CD4-positive, alpha-beta memory T cell (primary cell): ENCODE measurements at places on chromosomes 2 and 18.

DNA sequence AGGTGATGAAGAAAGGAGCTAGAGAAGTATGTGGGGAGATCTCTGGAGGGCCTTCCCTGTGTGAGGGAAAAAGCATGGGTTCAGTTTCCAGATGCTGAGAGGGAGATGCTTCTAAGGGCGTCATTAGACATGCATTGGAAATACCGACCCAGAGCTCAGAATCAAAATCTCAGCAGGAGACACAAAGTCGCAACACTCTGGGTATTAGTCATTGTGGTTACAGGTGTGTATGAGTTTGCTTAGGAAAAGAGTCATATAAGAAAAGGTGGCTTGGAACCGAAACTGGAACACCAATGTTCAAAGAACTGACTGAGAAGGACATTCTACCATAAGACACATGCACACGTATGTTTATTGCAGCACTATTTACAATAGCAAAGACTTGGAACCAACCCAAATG lies 477.1 kb downstream of the FBXO15 start:
- no peak for DNase-seq

DNA sequence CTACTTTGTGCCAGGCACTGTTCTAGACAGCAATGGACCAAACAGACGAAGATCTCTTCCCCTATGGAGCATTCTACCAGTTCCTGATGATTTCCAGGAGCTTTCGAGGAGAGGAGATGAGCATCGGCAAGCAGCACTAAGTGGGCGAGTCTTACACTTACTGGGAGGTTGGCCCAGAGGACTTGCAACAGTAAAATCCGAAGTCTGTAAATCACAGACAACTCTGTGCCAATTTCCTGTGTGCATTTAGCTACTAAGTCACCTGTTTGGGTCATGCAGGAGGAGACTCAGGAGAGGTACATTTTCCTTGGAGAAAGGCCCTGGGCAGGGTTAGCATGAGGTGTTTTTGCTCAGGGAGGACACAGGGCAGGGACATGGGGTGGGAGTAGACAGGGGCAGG lies 58.9 kb downstream of the TRPM8 start:
- DNase-seq, result no peak

DNA sequence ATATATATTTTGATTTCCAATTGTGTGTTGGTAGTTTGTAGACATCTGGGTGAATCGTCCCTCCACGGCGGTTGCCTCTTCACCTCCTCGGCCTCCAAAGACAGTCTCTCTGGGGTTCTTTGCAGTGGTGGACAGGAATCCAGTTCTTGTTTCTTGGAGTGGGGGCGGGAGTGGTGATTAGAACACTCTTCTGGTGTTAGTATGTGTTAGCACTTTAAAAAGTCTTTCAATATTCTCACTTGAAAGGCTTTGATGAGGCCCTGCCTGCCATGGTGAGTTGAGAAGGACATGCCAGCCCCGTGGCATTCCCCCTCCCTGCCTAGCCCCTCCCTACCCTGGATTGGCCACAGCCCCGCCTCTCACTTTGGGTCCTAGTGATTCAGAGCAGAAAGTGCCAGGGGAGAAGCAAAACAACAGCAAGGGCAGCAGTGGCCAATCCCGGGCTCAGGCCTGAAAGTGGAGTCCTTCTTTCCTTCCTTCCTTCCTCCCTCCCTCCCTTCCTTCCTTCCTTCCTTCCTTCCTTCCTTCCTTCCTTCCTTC lies 316.8 kb upstream of the HS6ST1 start:
- no peak for DNase-seq

GRCh38 chr18:21855432-21855831 lies 114.8 kb downstream of the MIB1 start:
- no peak for DNase-seq

GRCh38 chr2:21142149-21142548 lies 18.4 kb downstream of the TDRD15 start:
- DNase-seq, result no peak

DNA sequence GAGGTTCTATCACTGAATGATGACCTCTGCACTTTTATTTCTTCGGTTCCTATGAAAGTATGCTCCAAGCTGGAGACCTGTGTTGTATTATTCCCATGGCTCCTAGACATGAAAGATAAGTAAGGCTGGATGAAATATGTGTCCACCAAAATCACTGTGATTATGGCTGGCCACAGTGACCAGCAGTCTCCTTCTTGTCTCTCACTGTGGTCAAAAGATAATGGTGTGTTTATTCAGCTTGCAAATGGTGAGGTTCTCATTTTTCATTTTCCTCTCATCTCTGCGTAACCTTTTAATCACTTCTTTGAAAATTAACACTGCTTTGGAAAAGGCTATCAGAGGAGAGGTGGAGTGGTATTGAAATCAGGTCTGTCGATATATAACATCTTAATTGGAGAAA lies 107.8 kb upstream of the DAPL1 start:
- DNase-seq, result no peak

- DNase-seq, result no peak
Observed at GRCh38 chr18:45954070-45954934, 12.8 kb downstream of the EPG5 start.

GRCh38 chr18:27728659-27729058 lies 448.3 kb downstream of the CDH2 start:
- no peak for DNase-seq

DNA sequence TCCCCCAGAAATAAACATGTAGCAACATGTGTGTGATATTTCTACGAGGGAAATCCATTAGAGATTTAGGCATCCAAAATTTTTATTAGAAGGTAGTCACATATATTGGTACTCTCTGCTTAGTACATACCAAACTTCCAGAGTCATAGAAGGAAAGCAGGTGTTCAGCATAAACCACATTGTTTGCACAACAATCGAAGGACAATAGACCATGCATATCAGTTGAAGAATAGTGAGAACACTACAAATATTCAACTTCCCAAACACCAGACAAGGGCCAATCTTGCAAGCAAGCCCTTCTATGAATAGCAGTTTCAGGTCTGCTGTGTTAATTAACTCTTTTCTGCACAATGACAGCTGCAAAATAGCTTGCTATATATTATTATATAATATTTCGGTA lies 702.2 kb downstream of the ERBB4 start:
- no peak for DNase-seq

DNA sequence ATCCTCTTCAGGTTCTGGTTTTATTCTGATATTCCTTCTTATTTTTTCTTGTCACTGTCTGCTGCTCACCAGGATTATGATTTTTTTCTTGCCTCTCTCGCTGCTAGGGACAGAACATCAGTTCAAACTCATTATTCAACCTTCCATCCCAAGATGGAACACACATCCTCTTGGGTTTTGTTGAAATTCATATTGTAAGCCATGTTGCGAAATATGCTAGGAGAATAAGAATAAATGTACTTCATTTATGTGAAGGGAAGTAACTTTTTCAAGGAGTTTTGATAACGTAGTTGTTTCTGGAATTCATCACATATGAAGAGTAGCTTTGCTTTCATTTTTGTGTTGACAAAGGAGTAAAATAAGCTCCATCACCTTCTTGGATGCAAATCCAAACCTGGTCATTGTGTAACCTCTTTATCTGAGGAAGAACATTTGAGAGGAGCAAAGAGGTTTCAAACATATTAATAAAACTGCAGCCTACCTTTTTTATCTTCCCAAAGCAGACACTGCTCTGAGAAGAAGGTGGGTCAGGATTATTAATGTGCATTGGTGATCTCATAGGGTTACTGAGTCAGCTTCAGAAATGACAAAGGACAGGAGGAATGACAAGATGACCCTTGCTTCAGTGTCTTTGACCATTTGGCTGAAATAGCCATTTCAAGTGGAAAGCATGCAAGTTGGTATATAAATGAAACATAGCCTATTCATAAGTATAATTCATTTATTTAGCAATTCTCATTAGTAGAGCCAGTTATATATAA lies 280.0 kb downstream of the GULP1 start:
- DNase-seq, result no peak

DNA sequence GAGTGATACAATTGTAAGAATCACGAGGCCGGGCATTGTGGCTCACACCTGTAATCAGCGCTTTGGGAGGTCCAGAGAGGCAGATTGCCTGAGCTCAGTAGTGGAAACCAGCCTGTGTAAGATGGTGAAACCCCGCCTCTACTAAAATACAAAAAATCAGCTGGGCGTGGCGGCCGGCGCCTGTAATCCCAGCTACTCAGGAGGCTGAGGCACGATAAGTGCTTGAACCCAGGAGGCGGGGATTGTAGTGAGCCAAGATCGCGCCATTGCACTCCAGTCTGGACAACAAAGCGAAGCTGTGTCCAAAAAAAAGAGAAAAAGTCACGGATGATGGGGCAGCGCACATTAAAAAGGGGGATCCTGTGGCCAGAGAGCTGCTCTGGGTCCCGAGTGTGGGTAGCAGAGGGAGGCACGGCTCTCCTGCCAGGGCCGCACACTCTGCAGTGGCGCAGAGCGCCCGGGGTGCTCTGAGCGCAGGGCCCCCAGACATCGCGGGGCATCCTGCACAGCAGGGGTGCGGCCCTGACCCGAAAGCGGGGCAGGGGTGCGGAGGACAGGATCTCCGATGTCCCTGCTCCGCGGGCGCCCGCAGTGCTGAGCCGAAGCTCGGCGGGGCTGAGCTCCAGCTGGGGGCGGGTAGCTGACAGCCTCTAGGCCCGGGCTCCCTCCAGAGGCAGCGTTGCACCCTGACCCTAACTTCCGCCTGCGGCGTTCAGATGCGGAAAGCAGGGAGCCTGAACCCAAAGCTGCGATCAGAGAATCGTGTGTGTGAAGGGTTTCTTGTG lies 30.4 kb upstream of the RAB6D start:
- DNase-seq, result no peak

GRCh38 chr2:232884001-232884421 lies 13.9 kb downstream of the SNORC start:
- DNase-seq, result no peak

DNA sequence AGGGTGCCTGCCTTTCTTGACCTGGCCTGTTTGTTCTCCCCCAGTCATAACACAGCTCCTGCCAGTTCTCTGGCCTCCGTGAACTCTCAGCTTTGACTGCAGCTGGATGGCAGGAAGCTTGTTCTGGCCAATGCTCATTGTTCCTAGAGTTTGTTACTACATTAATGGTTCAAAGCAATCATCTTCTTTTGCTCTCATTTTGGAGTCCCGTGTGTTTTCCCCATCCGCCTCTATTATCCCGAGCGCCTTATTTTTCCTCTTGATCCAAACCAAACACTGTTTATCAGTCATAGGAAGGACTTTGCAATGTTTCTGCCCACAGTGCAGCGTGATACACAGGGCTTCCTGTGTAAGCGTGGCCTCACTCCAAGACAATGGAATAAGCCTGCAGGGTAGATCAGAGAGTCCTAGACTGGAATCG lies 184.3 kb upstream of the APCDD1 start:
- no peak for DNase-seq

DNA sequence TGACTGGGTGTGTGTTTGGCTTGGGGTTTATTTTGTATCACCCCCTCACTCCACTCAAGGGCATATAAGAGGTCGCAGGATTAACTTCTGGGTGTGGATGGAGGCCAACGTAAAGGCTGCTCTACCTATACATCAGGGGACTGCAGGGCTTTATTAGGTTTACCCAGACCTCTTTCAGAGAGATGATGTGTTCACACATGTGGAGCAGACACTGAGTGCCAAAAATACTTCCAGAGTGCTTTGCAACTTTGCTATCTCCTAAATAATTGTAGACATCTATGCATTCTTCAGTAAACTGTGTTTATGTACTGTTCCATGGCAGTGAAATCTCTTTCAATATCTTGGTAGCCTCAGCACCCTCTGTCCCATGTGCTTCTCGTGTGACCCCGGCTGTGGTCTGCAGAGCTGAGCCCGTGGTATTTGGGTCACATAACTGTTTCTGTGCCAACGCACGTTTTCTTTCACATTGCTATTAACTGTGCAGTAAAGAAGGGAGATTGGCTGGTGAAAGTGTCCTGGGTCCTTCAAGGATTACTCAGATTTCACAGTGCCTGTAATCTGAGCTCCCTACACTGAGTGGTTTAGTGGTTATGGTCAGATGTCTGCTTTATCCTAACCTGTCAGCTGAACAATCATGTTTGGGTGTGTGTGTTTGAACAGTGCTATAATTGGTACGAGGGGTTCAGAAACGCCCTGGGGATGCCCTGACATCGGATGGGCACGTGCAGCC lies 208.1 kb downstream of the VAPA start:
- no peak for DNase-seq

DNA sequence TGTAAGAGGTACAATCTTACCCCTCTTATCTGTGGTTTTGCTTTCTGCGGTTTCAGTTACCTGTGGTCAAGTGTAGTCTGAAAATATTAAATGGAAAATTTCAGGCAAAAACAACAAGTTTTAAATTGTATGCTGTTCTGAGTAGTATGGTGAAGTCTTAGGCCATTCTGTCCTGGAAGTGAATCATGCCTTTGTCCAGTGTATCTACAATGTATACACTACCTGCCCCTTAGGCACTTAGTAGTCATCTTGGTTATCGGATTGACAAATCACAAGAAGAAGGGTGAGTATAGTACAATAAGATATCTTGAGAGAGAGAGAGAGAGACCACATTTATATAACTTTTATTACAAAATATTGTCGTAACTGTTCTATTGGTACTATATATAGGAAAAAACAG lies 43.5 kb downstream of the RAB3GAP1 start:
- no peak for DNase-seq

DNA sequence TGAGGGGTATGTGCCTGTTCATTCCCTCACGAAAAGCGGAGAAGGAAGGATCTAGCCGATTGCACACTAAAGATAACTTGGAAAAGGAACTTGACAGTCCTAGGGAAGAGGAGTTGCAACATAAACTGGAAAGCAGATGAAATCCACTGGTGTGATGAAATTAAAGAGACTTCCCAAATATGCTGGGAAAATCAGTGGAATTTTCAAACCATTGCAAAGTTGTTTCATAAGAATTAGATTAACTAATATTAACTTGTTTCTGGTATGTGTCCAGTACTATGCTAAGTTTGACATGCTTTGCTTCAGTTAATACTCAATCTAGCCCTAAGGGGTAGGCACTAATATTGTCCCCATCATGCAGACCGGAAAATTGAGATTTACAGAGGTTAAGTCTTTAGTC lies 222.7 kb downstream of the IKZF2 start:
- no peak for DNase-seq

DNA sequence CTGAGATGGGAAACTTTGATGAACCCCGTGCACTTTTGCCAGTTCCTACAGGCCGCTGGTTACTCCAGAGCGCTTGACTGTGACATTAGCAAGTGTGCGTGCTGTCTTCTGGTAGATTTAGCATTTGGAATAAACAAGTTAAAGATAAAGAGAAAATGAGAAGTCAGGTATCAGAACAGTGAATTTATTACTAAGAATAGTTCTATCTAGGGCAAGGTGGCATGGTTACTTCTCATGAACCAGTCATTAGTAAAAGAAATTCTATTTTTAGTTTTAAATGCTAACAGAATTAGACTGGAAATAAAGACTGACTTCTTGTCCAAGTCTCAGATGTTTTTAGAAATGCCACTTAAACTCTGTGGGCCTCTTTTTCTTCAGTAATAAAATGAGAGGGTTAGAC lies 204.0 kb upstream of the TPO start:
- no peak for DNase-seq
